Sciatic nerve (tissue), 2 donors: ENCODE measurements at places on chromosomes 3 and 15. TPM values are rescaled to one million over a fixed set of nuclear protein-coding genes. Genes with fewer than 3 reads are reported as not detected.

The ADGRG7 gene
- not detected for total RNA-seq

The SNX22 gene
- total RNA-seq, result 2.1 TPM

The AQR gene
- 32.9 TPM for total RNA-seq

The CCDC39 gene
- 0.58 TPM for total RNA-seq

GRCh38 chr15:43854801-43855200 lies 28.0 kb downstream of the WDR76 start:
- DNase-seq, result no peak

- no peak for DNase-seq
These were observed 92.5 kb upstream of the MB21D2 start for GRCh38 chr3:193010191-193010590.

- DNase-seq, result no peak
These were observed 2.9 kb upstream of the NME9 start for GRCh38 chr3:138332472-138333073.
